ENCODE measurements at places on chromosomes 1 and 21.

GRCh38 chr1:109617291-109617801 lies 2.1 kb downstream of the GNAT2 start:
- H3K36me3 ChIP-seq: peaks cover 1% of the 10 kb centered on the region
- H3K4me3 ChIP-seq: no peak overlapping the region
- peaks cover 50% of the 10 kb centered on the region for H3K4me1 ChIP-seq
- H3K27ac ChIP-seq: no peak overlapping the region
- no peak for DNase-seq

DNA sequence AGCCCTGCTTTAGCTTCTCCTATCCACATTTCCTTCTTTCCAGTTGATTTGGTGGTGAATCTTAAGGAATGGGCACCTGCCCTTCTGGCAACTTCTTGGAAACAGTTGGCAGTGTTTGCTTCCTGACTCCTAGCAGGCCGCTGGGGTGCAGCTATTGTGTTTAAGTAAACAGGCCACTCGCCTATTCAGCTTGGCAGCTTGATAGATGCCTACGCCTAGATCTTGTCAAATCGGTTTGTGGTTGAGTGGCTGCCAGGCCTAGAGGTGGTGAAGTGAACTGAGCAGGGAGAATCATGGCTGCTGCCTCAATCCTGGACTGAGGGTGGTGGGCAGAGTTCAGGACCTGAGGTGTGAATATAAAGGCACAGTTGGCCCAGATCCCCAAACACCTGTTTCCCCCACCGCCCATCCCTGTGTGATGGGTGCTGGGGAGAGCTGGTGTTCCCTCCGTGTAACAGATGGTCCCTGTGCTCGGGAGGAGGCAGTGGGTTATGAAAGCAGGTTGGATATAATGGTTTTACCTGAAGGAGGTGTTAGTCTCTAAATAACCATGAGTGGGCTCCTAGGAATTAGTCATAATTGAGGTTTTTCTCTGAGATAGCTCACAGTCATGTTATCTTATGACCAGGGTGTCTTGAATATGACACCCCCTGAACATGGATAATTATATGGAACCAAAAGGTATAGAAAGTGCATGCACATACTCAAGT lies 940 bp upstream of the PLA2G2C start:
- peak overlapping the region; percentile 86 for H3K4me3 ChIP-seq
- H3K27me3 ChIP-seq: peaks cover 12% of the 10 kb centered on the region
- H3K4me1 ChIP-seq: peaks cover 66% of the 10 kb centered on the region
- DNase-seq: no peak
- H3K27ac ChIP-seq: peak overlapping the region; percentile 87

- DNase-seq: no peak
- H3K4me1 ChIP-seq: peaks cover 9% of the 10 kb centered on the region
- H3K4me3 ChIP-seq: no peak overlapping the region
- H3K27me3 ChIP-seq: peaks cover 8% of the 10 kb centered on the region
- no peaks in the 10 kb centered on the region for H3K36me3 ChIP-seq
Measured at GRCh38 chr1:87450136-87450535, 121.5 kb downstream of the LMO4 start.

GRCh38 chr1:175829845-175830244 lies 86.5 kb upstream of the TNR start:
- H3K4me1 ChIP-seq: no peaks in the 10 kb centered on the region
- peaks cover 3% of the 10 kb centered on the region for H3K27me3 ChIP-seq
- no peaks in the 10 kb centered on the region for H3K36me3 ChIP-seq
- no peak for DNase-seq
- no peak overlapping the region for H3K27ac ChIP-seq

DNA sequence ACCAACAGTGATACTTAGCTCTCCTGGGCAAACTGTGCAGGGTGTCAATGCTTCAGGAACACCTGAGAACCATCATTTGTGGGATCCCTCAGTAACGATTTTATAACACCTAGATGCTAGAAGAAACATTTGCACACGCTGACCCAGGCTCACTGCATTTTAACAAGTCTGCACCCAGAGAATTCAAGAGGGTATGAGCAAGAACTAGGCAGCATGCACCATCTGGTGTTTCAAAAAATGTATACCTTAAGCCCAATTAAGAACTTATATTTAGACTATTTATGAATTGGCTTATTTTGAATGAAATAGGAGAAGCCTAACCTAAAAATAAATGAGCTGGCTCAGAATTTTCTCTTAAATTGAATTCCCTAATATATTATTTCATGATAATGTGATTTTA lies 400.5 kb downstream of the GPATCH2 start:
- H3K27ac ChIP-seq: no peak overlapping the region
- no peaks in the 10 kb centered on the region for H3K4me1 ChIP-seq
- H3K36me3 ChIP-seq: no peaks in the 10 kb centered on the region
- no peaks in the 10 kb centered on the region for H3K27me3 ChIP-seq

- H3K4me3 ChIP-seq: no peak overlapping the region
- no peaks in the 10 kb centered on the region for H3K36me3 ChIP-seq
- no peaks in the 10 kb centered on the region for H3K4me1 ChIP-seq
- no peak overlapping the region for H3K27ac ChIP-seq
Measured at GRCh38 chr1:56216218-56216617, 363.1 kb downstream of the PLPP3 start.

DNA sequence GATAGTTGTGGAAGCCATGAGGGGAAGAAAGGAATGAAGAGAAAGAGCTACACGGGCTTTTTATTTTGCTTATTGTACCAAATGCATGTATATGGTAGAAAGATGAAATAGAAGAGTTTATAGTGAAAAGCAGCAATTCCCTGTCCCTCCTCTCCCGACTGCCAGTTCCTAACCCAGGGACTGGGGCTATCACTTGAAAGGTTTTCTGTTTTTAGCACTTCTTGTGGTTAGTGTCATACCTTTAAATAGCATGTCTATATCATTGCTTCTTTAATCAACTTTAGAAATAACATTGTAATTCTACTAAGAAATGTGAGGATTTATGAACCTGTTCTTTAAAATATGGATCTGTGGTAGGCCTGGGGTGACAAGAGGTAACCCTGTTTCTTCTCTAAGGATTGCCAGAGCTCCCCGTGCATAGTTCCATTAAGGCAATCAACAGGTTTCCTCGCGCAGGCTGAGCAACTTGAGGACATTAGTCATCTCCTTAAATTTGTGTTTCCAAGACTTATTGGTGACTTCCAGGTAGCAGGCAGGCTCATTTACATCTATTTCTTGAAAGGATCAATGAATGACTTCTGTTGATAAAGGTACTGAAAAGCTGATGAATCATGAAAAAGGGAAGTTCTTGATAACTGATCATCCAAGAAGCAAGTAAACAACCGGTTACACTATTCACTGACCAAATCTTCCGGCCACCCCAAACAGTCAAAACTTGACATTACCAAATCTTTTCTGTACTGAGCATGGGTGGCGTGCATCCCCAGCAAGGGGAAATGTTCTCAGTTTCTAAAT lies 37.8 kb upstream of the S1PR1 start:
- no peak for DNase-seq
- H3K4me1 ChIP-seq: peaks cover 35% of the 10 kb centered on the region
- H3K4me3 ChIP-seq: peak overlapping the region; percentile 9
- H3K27me3 ChIP-seq: no peaks in the 10 kb centered on the region
- H3K27ac ChIP-seq: peak overlapping the region; percentile 85

- H3K4me3 ChIP-seq: no peak overlapping the region
- no peak overlapping the region for H3K27ac ChIP-seq
Measured at GRCh38 chr1:180243517-180244221, 13.6 kb downstream of the LHX4 start.

- no peaks in the 10 kb centered on the region for H3K36me3 ChIP-seq
- DNase-seq: no peak
- H3K4me1 ChIP-seq: no peaks in the 10 kb centered on the region
- no peak overlapping the region for H3K4me3 ChIP-seq
Measured at GRCh38 chr1:75087278-75087677, 46.9 kb upstream of the LHX8 start.

GRCh38 chr21:44300262-44300959 lies 558 bp downstream of the PFKL start:
- H3K27me3 ChIP-seq: no peaks in the 10 kb centered on the region
- H3K36me3 ChIP-seq: peaks cover 6% of the 10 kb centered on the region
- peak; percentile 67 for DNase-seq
- peak overlapping the region; percentile 83 for H3K4me3 ChIP-seq

- no peaks in the 10 kb centered on the region for H3K36me3 ChIP-seq
- H3K27me3 ChIP-seq: peaks cover 1% of the 10 kb centered on the region
- H3K4me3 ChIP-seq: no peak overlapping the region
- H3K4me1 ChIP-seq: no peaks in the 10 kb centered on the region
Measured at GRCh38 chr1:241990040-241990439, 8.9 kb downstream of the MAP1LC3C start.

- H3K4me3 ChIP-seq: no peak overlapping the region
- H3K4me1 ChIP-seq: peaks cover 33% of the 10 kb centered on the region
- H3K36me3 ChIP-seq: peaks cover 36% of the 10 kb centered on the region
- DNase-seq: no peak
Measured at GRCh38 chr1:44747878-44748277, 8.2 kb downstream of the KIF2C start.
